ENCODE measurements at places on chromosomes 1 and 21.
A peak's percentile ranks its signal among the peaks of the same experiment; 100 is the strongest.

GRCh38 chr1:210321552-210321951 is 7.2 kb upstream of the HHAT start:
- DNase-seq: no peak

- peak; percentile 31 for DNase-seq
Measured at GRCh38 chr1:189500778-189501177, 976.9 kb downstream of the BRINP3 start.

GRCh38 chr1:14082331-14082730 is 382.3 kb downstream of the PRDM2 start:
- no peak for DNase-seq

DNA sequence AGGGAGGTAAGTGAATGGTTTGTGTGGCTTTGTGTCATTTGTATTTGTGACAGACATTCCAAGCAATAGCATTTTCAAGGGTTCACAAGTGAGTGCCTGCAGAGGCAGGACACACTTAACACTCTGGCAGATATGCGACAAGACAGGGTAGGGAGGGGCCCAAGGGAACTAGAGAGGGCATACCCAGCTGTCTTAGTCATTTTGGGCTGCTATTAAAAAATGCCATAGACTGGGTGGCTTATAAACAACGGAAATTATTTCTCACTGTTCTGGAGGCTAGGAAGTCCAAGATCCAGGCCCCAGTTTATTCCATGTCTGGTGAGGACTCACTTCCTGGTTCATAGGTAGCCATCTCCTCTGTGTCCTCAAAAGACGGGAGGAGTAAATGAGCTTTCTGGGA is 137.4 kb downstream of the FGGY start:
- DNase-seq: no peak

DNA sequence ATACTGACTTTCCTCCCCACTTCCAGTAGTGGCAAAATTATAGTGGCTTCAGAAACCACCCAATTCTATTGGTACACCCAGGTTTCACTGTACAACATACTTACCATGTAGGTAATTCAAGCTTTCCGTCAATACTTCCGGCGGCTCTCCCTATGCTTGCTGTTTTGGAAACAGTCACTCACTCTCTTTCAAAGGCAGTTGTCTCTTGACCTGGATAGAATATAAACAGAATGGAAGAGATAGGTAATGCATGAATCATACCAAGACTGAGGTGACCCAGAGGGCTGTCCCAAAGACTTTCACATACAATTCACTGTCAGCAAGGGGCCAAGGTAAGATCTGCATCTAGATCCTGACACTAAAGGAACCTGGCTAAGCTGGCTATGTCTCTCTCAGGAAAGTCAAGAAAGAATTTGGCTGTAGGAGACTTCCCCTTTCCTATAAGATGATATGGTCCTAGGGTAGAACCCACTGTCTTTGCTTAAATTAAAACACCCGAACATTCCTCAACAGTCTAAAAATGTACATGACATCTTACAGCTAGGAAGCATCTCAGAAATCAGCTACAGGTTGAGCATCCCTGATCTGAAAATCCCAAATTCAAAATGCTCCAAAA is 59.6 kb downstream of the LUZP1 start:
- no peak for DNase-seq

DNA sequence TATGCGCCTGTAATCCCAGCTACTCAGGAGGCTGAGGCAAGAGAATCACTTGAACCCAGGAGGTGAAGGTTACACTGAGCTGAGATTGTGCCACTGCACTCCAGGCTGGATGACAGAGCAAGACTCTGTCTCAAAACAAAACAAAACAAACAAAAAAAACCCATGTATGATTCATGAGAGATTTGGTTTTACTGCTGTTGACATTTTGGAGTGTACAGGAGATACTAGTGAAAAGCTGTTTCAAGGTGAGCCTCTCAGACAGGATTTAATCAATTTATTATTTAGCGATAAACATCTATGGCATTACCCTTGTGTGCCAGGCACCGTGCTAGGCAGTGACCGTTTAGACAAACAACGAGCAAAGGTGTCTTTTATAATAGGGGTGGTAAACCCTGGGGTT is 16.5 kb downstream of the LHX4 start:
- no peak for DNase-seq

DNA sequence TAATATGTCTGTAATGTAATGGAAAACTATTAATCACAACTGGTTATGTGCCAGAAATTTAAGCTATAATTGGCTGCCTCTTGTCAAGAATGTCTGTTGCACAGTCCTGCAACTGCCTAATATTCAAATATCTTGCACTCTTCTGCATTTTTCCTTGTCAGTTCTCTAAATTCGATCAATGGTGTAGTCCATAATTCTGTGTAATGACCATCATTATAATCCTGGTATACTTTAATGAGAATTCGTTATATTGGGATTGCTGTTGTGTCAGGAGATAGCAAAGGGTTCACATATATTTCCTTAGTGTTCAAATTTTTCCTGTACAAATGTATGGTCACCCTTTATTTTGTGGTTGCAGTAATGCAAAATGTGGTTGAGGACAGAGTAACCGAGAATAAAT is 4.8 kb downstream of the NTNG1 start:
- no peak for DNase-seq

GRCh38 chr1:11906870-11907269 is 19.4 kb downstream of the KIAA2013 start:
- no peak for DNase-seq

DNA sequence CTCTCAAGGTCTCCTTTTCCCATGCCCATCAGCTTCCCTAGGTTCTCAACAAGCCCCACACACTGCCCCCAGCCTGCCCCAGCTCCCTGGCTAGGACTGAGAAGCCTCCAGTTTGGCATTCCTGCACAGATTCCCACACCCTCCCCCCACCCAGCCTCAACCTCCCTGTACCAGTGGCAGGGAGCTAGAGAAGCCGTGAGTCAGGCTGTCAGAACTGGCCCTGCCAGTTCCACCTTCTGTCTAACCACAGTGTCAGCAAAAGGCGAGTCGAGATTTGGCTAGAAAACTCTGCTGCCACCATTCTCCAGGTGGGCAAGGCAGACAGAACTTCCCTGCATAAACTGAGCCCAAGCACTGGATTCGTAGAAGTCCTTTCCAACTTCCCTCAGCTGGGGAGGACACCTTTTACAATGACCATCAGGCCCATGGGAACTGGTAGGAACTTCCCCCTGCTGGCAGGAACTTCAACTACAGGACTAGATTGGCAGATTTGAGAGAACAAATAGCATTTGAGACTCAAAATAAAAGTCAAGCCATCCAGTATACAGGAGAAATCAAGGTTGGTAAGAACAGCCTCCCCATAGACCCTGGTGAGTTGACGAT is 31.0 kb downstream of the TNNT2 start:
- DNase-seq: peak; percentile 2

DNA sequence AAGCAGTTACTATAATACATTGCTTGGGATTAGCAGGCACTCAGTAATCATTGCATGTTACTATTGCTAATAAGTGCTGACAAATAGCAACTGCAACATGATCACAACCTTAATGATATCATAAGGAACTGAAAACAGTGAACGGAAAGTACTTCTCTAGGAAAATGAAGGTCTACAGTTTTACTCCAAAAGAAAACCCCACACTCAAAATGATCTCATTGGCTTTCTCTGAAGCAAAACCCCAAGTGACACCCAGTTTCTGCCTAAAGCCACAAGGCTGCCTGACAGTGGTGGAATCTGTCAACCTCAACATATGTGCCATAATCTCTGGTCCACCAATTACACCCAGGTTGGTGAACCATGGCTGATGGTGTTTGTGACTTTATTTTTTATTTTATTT is 137.6 kb downstream of the PTGER3 start:
- no peak for DNase-seq

- peak; percentile 67 for DNase-seq
Measured at GRCh38 chr1:161390559-161390858, 22.8 kb upstream of the CFAP126 start.

DNA sequence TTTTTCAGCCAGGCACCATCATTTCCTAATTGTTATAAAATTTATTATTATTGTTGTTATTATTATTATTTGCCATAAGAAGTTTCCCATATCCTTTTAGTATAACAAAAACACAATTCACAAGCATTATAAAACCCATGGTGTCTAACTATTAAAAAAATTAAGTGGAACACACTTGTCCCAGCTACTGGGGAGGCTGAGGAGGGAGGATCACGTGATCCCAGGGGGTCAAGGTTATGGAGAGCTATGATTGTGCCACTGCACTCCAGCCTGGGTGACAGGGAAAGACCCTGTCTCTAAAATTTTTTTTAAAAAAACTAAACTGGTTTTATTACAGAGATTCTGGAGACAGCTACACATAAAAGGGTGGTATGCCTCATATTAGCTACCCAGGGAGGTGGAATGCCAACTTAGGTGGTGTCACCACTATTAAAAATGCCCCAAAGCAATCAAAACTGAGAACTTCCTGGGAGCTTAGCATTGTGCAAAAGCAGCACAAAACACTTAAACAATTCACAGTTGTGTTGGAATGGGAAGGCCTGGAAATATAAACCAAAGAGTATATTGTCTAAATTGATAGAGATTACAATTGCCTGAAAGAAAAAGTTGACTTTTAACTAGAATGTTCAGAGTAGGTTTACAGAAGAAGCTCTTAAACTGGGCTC is 8.7 kb upstream of the RGS4 start:
- no peak for DNase-seq

- no peak for DNase-seq
Measured at GRCh38 chr1:220528679-220529501, 954 bp downstream of the MARK1 start.

GRCh38 chr1:167104256-167104633 is 10.4 kb downstream of the STYXL2 start:
- no peak for DNase-seq

DNA sequence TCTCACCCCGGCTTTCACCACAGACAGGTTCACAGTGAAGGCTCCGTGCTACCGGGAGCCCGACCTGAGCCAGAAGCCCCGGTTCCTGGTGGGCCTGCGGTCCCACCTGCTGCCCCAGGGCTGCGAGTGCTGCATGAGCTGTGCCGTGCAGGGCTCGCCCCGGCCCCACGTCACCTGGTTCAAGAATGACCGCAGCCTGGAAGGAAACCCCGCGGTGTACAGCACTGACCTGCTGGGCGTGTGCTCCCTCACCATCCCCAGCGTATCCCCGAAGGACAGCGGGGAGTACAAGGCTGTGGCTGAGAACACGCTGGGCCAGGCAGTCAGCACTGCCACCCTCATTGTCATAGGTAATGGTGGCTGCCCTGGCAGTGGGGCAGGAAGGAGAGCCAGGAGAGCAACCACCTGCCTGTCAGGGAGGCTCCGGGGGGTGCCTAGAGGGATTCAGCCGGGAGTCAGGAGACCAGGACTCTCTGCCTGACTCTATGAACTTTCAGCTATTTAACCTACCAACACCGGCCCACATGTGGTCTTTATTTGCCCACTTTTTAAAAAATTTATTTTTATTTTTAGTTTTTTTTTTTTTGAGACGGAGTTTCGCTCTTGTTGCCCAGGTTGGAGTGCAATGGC is 36.4 kb downstream of the IGFN1 start:
- no peak for DNase-seq

- DNase-seq: no peak
Measured at GRCh38 chr1:152325111-152325510, at the start of gene FLG. TSS of gene FLG (minus strand) at chr1:152325239. CDS start at chr1:152315456, 9,783 bp downstream.

DNA sequence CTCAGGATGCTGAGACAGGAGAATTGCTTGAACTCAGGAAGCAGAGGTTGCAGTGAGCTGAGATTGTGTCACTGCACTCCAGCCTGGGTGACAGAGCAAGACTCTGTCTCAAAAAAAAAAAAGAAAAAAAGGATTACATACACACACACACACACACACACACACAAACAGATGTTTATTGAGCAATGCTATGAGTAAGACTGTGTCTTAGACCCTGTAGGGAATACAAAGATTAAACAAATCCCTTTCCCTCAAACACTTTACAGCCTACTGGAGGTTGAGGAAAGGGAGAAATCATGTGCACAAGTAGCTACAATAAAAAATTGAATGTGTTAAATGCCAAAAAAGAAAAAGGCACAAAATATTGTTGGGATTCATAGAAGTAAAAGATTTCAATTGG is 58.1 kb downstream of the RPAP2 start:
- DNase-seq: no peak

DNA sequence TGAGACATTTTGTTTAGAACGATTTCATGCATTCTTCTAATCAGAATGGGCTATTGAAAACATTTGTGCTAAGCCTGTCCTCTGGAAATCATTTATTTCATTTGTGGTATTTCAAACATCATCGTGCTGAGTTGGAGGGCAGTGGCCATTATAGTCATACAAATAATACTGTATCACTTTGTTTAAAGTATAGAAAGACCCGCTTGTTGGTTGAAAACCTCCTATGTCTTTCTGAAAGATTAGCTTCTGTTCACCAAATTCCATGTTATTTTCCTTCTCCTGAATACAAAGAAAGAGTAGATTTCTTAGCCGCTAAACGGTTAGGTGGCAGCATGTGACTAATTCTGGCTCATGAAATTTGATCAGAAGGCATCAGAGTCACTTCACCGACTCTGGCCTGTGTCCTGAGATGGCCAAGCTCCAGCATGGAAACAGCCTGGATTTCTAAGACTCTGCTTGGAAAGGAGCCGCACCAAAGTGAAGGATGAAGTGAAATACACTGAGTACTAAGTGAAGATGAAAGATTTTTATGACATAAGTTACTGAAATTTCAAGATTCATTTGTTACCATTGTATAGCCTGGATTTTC is 355.1 kb downstream of the USP25 start:
- no peak for DNase-seq

DNA sequence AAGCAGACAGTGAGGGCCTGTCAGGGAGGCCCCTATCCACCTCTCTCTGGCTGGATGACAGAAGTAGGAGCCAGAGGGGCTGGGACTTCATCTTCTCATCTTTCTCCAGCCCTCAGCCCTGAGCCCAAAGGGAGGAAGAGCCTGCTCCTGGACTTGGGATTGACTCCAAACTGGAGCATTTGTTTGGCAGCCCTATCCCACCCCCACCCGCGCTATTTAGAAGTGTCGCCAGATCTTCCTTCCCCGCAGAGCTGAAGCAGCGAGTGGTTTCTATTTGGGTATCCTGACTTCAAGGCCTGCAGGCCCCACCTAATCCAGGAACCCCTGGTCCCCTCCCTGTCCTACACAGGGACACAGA is 9.6 kb downstream of the NES start:
- no peak for DNase-seq

GRCh38 chr1:43981636-43982035 is 2.6 kb downstream of the B4GALT2 start:
- no peak for DNase-seq

- no peak for DNase-seq
Measured at GRCh38 chr21:15701830-15702229, 28.0 kb upstream of the USP25 start.

- no peak for DNase-seq
Measured at GRCh38 chr1:153535242-153536011, at the start of gene S100A6. TSS of gene S100A6 (minus strand) at chr1:153535991. CDS start at chr1:153535339, 652 bp downstream.

Data from NCI-H2227 treated with DMSO at 0.1 percent for 48 hours (cell line).